ENCODE measurements at places on chromosomes 6 and 20.

GRCh38 chr6:139533573-139534471 is 159.4 kb upstream of the CITED2 start:
- DNase-seq: no peak

GRCh38 chr6:104527311-104527710 is 332.4 kb downstream of the HACE1 start:
- no peak for DNase-seq

- DNase-seq: no peak
These were observed 10.1 kb downstream of the SAMHD1 start for GRCh38 chr20:36941401-36941835.

DNA sequence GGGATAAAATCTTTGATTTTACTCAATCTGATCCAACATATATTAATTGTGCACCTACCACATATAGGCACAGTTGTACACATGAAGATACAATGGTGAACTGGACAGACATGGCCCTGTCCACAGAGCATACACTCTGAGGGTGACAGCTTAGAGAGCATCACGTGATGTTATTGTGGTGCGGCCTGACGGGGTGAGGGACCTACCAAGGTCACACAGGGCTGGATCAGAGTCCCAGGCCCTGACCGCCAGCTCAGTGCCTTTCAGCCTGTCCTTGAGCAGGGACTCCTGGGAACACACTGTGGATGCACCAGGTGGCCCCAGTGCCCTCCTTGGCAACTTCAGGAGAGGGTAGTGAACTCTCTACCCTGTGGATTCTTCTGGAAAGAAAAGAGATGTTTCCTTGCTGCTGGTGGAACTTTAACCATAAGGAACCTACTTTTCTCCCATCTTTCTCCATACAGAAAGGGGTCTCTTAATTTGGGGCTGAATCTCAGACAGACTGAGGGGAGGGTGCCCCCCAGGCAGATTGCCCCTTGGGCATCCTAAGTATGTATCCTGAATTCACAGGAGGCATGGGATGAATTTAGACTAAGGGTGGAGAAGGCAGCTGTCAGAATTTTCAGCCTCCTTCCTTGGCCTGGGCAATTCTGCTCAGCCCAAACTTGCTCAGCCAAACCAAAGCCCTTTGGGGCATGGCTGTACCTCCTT is 26.5 kb downstream of the PCK1 start:
- DNase-seq: no peak

GRCh38 chr6:29864037-29864810 is 36.6 kb downstream of the HLA-G start:
- no peak for DNase-seq

DNA sequence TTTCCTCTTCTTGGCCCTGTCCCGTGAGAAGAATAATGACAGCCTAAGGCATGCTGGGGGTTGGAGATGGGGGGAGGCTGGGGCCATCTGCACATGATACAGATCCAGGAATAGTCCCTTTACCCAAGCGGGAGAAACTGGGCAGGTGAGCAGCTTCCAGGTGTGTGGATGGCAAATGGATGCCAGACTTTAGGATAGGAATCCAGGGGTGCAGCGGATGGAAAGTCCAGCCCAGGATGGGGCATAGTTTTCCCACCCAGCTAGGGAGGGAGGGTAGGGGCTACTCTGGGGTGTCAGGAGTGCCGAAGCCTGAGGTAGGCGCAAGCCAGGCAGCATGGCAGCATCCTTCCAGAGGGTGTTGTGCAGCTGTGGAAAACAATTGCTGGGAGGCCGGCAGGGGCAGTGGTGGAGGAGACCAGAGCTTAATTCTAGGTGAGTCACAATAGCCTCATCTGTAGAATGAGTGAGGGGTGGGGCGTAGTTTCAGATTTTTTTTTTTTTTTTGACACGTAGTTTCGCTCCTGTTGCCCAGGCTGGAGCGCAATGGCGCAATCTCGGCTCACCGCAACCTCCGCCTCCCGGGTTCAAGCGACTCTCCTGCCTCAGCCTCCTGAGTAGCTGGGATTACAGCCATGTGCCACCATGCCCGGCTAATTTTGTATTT is 15.4 kb upstream of the FAM110A start:
- DNase-seq: no peak

- DNase-seq: no peak
These were observed 105.5 kb downstream of the PDSS2 start for GRCh38 chr6:107353773-107354382.

GRCh38 chr6:33818293-33818692 is 14.5 kb upstream of the MLN start:
- no peak for DNase-seq

DNA sequence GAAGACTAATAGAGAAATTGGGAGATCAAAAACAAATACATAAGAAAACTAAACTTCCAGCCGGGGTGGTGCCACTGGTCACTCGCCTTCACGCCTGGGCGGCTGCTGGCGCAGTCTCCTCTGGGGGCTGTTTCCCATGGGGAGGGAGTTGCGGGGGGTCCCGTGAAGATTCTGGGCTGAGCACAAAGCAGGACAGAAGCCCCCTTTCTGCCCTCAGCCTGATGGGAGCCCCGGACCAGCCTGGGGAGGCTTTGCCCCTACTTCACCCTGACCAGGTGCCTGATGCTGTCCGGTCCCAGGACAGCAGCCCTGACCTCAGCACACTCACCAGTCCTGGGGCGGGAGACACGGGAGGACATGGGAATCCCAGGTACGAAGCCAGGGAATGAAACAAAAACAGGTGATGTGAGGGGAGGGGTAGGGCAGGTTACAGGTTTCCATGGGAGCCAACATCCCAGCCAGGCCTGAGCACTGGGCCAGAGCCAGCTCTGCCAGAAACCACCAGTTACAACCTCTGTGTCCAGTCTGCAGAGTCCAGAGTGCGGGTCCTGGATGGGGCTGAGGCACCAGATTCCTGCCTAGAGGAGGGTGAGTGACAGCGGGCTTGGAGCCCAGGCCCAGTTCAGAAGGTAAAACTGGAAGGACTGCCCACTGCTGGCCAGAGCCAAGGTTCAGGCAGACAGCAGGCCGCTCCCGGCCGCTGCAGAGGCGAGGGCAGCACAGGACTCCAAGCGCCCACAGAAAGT is 326.4 kb downstream of the TAF4 start:
- DNase-seq: no peak

DNA sequence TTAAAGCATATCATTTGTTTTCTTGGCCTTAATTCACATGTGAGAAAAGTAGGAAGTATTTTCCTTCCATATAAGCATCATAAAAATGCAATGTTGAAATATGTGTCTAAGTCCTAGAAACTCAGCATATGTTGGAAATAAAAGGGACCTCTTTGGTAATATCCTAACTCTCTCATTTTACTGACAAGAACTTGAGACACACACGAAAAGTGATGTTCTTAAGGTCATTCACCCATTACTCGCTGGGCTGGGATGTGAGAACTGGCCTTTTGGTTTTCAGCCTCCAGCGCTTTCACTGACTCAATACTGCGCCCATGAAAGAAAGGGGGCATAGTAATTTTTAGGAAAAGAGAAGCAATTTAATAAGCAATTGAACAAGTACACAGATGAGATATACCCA is 153.5 kb upstream of the SCGN start:
- DNase-seq: no peak

DNA sequence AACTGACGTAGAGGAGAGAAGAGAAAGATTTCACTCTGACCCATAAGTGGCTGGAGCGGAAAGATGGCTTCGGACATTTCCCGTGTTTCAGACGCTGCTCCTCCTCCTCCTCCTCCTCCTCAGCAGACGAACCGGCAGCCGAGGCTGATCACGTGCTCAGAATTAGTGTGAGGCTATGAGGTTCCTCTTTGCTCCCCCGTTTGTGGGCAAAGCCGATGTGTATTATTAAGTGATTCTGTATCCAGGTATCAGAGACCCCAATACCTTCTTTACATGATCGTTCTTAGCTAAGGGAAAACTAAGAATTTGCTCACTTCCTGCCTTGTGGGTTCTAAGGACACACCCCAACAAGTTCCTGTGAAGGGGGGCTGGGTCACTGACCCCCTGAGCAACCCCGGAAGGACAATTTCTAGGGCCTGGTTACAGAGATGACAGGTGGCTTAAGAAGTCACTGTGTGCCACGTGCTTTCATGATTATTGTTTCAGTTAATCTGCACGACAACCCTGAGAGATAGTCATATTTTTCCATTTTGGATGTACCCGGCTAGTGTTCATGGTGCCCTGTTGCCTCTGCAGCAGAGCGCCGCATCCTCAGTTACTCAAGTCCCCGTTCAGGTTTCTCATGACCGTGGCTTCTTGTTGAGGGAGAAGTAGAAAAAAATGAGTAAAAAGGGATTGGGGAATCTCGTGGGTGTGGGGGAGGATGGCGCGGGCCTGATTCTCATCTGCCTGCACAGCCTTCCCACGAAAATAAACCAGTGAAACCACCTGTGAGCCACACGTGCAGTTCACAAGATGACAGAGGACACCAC is 671.8 kb downstream of the QKI start:
- no peak for DNase-seq

DNA sequence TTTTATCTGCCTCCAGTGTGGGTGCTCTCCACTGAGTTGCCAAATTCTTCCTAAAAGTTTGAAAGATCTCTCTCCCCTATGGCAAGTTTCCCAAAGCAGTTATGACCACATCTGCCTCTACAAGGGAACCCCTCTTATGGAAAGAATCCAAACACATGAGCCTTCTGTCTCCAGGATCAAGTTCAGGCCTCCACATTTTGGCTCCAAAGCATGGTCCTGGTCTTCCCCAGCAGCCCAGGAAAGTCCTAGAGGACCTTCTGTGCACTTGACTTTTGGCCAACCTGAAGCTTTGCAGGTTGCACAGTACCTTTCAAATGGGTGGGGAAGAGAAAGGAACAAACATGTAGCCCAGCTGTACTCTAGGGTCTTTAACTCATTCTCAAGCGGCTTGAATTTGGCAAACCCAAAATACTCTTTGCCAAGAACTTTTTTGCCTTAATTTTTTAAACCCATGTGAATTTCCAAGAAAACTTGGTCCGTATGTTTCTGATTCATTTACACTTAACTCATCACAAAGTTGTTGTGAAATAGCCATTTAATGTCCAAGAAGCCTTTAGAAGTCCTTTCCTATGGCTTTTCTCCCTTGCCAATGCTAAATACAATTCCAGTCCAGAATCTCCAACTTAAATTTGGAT is 240.1 kb upstream of the TBX18 start:
- DNase-seq: no peak

DNA sequence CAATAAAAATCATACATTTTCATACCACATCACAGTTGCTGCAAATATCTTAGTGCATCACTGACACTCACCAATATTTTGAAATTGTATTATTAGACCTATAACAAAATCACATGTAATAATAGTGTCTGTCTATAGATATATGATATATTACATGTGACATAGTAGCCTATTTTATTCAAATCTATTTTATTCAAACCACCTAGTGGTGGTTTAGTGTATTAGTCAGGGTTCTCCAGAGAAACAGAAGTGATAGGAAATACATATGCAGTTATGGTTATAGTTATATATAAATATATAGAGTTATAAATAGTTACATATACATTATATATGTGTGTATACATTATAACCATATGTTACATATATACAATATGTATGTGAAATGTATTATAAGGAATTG is 366.5 kb upstream of the ARID1B start:
- DNase-seq: peak; percentile 11

GRCh38 chr6:153088796-153089195 is 42.3 kb downstream of the RGS17 start:
- DNase-seq: no peak

DNA sequence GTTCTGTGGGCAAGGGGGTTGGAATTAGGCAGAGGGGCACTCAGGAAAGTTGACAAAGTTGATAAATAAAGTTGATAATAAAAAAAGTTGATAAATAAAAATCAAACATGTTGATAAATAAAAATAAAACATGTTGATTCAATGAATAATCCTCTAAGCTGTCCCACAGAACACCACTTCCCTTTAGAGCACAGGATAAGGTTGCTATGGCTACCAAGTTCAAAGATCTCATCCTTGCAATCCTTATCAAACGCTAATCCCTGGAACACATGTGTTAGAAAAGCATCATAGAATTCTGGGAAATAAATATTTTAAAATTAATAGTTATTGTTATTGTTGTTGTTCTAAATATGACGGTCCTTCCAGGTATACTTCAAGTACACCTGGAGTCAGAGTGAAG is 33.9 kb downstream of the MBOAT1 start:
- DNase-seq: no peak

DNA sequence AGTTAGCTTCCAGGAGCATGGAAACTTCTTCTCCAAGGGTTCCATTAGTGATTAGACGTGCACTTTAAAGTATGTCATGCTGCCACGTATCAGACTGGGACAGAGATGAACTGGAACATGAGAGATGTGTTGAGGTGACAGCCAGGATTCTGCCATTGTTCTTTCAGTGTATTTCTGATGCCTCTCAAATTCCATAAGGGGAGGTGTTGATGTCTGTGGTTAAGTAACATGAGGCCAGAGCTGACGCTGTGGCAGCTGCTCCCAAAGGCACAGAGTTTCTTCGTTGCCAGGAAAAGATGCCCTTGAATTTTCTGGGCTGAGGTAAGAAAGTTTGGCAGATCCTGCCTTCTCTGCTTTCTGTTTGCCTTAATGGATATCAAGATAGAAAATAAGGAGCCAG is 63.5 kb downstream of the TRMT6 start:
- DNase-seq: no peak

DNA sequence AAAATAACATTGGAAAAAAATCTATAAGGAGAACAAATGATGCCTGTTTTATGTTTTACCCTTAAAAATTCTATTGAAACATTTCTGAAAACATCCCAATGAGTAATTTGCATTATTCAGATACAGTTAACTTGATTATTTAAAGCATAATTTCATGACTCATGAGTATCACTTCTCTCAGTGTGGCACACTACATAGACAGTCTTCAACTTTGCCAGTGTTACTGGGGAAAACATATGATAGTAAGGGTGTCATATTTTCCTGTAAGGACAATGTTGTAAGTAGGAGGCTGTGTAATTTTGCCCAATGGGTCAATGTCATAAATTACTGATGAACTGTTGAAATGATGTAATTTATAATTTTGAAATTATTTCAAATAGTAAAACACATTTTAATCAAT is 125.5 kb downstream of the PHACTR1 start:
- no peak for DNase-seq

- no peak for DNase-seq
These were observed 210.1 kb upstream of the RIMS1 start for GRCh38 chr6:71676298-71676697.

DNA sequence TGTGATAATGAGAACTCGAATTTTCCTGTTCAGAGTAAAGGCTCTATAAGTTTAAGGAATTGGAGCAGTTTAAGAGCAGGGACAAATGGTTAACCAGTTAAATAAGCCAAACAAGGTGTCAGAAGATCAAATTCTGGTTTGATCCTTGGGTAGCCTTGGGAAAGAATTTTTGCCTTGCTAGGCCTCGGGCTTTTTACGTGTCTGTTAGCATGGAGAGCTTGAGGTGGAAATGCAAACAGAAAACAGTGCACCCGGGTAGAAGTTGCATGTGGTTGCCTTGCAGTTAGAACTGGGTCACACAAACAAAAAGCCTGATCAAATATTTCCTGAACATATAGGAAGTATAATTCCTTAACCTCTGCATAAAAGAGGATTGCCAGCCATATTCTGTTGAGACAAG is 58.3 kb downstream of the RIN2 start:
- no peak for DNase-seq

DNA sequence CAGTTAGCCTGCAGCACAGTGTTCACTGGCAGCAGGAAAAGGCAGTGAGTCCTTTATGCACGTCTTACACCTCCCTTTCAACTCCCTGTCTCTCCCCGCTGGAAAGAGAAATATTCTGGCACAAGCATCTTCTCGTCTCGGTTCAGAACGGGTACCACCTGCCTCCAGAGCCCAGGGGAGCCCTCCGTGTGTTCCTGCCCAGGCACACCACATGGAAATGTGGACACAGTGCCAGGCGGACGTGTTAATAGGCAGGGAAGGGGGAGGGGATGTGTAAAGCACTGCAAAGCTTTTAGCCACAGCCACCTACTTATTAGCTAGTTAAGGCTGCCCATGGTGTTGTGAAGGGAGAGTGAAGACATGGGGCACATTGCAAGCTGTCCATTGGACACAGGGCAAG is 219.7 kb downstream of the FARS2 start:
- no peak for DNase-seq
